Small intestine (tissue), 16 donors: ENCODE measurements at places on chromosomes 5 and 9. TPM values are rescaled to one million over a fixed set of nuclear protein-coding genes. Genes with fewer than 3 reads are reported as not detected.

The VLDLR gene
- 2.1 TPM for polyA plus RNA-seq

The NDOR1 gene
- 10.0 TPM for polyA plus RNA-seq

The ZNF782 gene
- 1.6 TPM for polyA plus RNA-seq

The MAT2B gene
- 71.5 TPM for polyA plus RNA-seq

The FABP6 gene
- polyA plus RNA-seq, result 201 TPM

The PCDHGA6 gene
- not detected for polyA plus RNA-seq

The SPINK6 gene
- polyA plus RNA-seq, result not detected

The PRR16 gene
- polyA plus RNA-seq, result 2.4 TPM

The INSL4 gene
- polyA plus RNA-seq, result not detected
